ENCODE measurements at places on chromosomes 12 and 14.

GRCh38 chr14:85316701-85317410 lies 213.1 kb upstream of the FLRT2 start:
- no peak for DNase-seq

- no peak for DNase-seq
These were observed at the start of gene ACVRL1 for GRCh38 chr12:51907083-51907855. ACVRL1 (plus strand) TSS chr12:51907504; CDS start chr12:51912475, 4,971 bp downstream.

GRCh38 chr12:6964605-6965025 lies 5.8 kb downstream of the PHB2 start:
- no peak for DNase-seq

DNA sequence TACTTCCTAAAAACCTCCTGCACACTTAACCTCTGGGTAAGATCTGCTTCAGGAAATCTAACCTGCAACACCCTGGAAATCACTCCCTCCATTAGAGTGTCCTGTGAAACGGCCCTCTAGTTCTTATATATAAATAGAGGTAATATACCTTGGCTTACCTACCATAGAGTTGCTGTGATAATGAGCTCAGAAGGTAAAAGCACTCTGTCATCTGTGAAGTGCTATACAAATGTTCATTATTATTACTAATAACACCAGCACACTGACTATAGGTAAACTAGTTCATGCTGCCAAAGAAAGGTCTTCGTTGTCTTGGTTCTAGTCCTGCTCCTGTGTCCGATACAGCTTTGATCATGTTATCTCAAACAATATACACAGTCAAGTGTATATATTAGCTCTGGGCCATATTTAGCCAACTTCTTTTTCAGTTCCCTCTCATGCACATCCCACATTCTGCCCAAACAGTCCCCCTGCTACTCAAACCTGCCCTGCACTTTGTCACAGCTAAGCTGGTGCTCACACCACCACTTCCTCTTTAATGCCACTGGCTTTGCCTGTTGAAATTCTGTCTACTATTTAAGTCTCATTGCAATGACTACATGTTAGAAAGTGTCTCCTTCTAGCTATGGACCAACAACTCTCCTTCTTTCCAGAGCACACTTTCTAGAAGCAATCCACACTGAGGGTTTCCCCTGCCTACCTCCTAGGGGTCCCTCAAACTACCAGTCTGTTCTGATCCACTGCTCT lies 5.1 kb downstream of the E2F7 start:
- no peak for DNase-seq

DNA sequence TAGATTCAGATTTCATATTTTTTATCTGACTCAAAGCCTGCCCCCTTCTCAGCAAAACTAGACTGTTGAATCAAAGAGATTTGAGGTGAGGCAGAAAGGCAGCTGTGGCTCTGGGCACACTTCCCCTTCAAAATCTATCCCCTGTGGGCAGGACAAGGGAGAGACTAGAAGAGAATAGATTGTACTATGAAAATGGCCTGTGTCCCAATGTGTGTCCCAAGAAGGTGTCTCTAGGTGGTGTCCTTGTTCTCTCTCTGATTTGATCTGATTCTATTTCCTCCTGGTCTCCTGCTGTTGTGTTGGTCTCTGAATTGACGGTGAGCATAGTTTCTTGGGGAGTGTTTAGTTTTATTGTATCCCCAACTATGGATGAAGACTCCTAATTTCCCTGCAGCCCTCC lies 565.8 kb upstream of the ATP2B1 start:
- DNase-seq: no peak

DNA sequence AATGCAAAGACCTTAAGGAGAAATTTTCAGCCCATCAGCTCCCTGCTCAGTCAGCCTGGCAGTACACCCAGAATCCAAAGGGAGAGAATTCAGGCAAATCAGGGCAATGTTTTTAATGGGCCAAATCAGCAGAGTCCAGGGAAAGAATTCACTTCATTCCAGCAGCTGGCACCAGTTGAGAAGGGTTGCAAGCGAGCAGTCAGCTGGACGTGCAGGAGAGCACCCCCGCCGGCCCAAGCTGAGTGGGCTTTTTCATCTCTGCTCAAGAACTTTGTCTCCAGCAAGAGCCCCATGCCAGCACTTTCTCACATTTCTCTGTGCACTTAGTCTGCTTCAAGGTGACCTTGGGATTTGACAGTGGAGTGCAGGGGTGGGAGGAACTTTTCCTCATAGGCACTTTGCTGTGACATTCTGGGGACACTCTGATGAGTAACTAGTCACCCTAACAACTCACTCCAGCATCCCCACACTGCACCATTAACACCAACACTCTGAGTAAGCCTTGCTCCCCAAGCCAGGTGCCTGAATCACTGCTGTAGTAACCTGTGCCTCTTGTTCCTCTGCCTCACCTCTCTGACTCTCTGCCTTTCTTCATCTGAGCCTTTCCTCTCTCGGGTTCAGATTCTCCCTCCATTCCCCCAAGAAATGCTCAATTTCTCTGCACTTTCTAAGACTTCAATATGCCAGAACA lies 2.2 kb downstream of the ENDOU start:
- no peak for DNase-seq
